ENCODE measurements at places on chromosomes 1 and 21.

- no peak for DNase-seq
Observed at GRCh38 chr1:8456991-8457390, 139.1 kb downstream of the SLC45A1 start.

DNA sequence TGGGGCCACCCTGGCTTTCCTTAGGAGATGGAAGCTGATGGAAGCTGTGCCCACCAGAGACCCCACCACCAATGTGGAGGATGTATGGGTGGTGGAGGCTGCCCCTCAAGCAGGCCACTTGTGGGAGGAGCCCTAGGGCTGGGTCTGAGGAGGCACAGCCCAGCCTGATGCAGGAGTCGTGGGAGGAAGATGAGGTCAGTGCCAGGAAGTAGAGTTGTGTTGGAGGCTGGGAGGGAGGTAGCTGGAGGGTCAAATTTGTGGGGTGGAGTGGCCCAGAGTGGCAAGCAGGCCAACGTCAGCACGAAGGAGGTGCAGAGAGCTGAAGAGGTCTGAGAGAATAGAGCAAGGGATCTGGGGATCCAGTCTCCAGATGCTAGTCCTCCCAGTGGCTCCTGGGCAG is 119.0 kb upstream of the USP24 start:
- no peak for DNase-seq

DNA sequence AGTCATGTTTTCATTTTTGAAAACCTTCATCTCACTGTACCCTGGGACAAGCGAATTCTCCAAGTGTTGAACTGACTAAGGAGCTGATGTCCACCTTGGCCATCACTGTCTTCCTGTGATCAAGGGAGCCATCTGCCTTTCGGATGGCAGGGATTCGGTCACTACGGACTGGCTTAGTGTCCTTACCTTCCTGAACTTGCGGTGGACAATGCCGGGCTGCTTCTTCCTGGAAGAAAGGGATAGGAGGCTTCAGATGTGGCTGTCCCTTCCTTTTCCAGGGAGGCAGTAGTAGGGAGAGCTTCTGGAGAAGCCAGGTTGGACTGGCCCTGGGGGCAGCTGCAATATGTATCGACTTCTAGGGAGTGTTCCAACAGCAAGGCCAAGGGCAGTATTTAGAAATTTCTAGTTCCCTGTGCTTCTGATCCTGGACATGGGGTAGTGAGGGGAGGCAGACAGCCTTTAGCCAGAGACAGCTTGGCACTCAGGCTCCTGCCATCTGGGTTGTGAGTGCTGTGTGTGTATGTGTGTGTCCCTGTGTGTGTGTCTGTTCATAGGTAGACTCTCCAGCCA is 114.6 kb downstream of the IER5 start:
- DNase-seq, result no peak

- no peak for DNase-seq
Observed at GRCh38 chr1:61315011-61315410, 232.7 kb downstream of the NFIA start.

GRCh38 chr1:31954607-31955283 is 16.6 kb upstream of the PTP4A2 start:
- no peak for DNase-seq

DNA sequence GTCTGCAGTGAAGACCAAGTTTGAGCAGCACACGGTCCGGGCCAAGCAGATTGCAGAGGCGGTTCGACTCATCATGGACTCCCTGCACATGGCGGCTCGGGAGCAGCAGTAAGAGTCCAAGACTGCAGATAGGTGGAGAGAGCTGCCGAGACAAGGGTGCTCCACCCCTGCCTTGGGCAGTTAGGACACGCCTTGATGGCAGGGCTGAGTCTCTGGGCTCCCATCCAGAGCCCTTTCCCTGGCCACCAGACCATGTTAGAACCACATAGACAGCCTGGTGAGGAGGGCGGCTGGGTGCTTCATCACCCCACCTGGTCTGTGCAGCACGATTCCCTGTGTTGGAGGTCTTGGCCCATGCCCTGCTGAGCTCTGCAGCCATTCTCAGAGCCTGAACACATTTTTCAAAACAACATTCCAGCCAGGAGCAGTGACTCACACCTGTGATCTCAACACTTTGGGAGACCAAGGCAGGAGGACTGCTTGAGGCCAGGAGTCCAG is 17.3 kb upstream of the MIIP start:
- no peak for DNase-seq

- DNase-seq, result no peak
Observed at GRCh38 chr1:152398812-152399698, 15.0 kb downstream of the CRNN start.

GRCh38 chr1:182962554-182963115 is 9.7 kb upstream of the SHCBP1L start:
- DNase-seq, result no peak

All from activated CD8-positive, alpha-beta memory T cell treated with anti-CD3 and anti-CD28 coated beads for 4 hours (primary cell).